ENCODE measurements at places on chromosomes 6 and 20.
A peak's percentile ranks its signal among the peaks of the same experiment; 100 is the strongest.

DNA sequence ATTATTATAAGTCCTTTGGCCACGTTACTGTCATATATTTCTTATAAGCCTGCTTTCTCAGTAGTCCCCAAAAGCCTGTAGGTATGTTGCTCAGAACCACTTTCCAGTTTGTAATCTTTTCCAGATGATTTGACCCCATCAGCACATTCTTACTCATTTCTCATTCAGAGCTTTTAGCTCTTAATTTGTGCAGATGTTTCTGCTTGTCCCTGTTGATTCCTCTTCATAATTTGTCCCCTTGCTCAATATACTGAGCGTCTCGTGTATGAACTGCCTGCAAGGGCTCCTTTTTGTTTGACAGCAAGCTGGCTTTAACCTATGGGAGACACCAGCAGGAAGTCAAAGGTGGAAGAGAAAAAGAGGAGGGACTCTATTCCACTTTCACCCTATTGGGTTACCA is 733.8 kb upstream of the GJE1 start:
- no peak for DNase-seq

GRCh38 chr6:125489579-125490285 is 188.0 kb upstream of the HDDC2 start:
- DNase-seq: no peak

GRCh38 chr6:106658469-106658868 is 29.1 kb downstream of the QRSL1 start:
- DNase-seq: no peak

DNA sequence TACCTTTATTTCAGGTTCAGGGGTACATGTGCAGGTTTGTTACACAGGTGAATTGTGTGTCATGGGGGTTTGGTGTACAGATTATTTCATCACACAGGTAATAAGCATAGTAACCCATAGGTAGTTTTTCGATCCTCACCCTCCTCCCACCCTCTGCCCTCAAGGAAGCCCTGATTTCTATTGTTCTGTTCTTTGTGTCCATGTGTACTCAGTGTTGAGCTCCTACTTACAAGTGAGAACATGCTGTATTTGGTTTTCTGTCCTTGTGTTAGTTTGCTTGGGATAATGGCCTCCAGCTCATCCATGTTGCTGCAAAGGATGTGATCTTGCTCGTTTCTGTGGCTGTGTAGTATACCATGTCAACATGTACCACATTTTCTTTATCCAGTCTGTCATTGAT is 66.0 kb downstream of the STK4 start:
- no peak for DNase-seq

- DNase-seq: no peak
Observed at GRCh38 chr6:72788188-72788587, 166.3 kb downstream of the KCNQ5 start.

GRCh38 chr20:44979090-44979621 is 12.8 kb downstream of the STK4 start:
- peak; percentile 60 for DNase-seq

- DNase-seq: no peak
Observed at GRCh38 chr6:52186480-52186879, 305 bp downstream of the IL17A start.

- no peak for DNase-seq
Observed at GRCh38 chr20:9214685-9215084, 145.8 kb downstream of the PLCB4 start.

DNA sequence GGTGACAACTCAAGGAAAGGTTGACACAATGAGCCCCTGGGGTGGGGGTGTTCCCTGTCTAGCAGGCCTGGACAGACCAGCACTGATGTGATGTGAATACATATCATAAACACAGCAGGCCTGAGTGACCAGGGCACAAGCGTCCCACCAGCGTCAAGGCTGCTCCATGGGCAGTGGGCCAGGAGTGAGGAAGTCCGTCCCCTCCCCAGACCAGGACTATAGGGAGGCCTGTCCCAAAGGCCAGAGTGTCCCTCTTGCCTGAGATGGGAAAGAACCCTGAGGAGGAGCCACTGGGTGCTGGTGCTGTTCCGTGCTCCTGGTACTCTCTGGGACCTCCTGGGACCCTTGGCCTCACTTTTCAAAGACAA is 44.6 kb downstream of the RRBP1 start:
- no peak for DNase-seq

GRCh38 chr20:1801225-1801928 is 93.8 kb upstream of the SIRPA start:
- no peak for DNase-seq

DNA sequence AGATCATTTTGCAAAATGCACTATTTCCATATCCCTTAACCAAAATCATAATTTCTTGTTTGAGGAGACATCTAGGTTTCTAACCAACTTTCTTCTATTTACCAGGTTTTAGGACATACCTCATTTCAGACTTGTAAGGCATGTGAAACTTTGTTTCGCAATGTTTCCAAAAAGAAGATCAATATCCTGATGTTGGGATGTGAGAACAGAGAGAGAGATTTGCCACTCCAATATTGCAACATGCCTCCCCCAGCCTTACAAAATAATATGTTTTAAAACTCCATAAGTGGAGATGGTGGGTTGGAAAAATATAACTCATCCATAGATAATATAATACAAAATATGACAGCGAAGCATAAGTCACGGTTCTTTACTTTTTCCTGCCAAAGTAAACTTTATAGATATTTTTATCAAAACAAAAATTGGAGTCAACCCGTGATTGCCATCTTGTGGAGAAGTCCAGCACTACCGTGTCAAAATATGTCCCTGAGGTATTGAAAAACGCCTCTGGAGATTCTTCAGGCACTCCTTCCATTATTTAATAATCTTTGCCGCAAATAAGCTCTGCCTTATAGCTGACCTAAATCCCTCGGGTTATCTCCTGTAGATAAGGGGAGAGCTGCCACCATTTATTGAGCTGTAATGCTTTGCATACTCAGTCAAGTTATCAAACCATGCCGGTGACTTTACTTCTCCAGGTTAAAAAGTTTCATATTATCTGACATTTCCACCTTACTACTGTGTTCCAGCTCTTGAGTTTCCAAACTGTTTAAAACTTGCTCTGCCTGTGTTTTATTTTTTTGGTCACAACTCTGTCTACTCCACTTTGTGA is 534.2 kb downstream of the HACE1 start:
- DNase-seq: no peak

GRCh38 chr6:28349344-28349891 is 329 bp upstream of the ZKSCAN3 start:
- DNase-seq: no peak

GRCh38 chr20:48204499-48204898 is 419.2 kb upstream of the SULF2 start:
- no peak for DNase-seq

DNA sequence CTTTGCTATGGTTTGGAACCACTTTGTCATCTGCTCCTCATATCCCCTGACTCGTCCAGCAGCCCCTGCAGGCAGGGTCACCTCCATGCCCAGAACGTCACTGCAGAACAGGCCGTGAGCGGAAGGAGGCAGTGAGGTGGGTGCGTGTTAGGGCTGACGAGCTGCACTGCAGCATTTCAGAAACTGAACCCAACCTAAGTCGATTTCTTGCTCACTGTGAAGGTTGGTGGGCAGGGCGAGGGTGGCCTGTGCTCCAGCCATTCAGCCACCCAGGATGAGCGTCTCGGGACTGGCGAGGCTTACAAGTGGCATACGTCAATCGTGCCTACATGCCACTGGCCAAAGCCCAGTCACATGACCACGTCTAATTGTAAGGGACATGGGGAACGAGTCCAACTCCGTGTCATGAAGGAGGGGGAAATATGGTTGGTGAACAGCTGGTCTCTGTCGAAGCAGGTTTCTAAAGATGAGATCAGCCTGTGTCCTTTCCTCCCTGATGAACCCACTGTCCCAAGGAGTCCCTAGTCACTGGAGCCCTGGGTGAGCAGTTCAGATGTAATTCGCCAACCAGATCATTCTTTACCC is 289.1 kb downstream of the TAF4 start:
- DNase-seq: no peak

DNA sequence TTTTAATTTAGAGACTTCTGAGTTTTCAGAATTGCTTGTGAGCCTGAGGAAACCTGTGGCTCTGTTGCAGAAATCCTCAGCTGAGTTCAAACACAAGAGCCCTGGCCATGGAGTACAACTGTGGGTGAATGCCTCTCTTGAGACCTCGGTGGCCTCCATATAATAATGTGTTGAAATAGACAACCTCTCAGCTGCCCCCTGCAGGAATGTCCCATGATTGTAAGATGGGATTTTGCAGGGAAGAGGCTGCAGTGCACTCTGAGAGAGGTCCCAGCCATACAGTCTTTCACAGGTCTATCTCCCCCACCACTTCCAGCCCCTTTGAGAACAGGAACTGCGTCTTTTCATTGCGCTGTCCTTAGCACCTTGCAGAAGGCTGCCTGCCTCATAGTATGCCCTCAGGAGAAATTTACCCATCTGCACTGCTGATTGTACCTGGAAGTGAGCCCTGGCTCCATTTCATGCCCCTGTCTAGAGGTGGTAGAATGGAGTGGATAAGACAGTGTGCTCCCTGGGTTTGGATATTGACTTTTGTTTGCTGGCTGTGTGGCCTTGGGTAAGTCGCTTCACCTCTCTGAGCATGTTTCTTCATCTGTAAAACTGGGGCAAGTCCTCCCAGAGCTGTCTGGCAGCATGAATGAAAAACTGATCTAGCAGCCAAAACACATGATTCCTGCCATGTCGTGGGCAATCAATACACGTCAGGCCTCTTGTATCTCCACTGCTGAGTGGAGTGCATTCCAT is 16.8 kb upstream of the CDH22 start:
- no peak for DNase-seq

DNA sequence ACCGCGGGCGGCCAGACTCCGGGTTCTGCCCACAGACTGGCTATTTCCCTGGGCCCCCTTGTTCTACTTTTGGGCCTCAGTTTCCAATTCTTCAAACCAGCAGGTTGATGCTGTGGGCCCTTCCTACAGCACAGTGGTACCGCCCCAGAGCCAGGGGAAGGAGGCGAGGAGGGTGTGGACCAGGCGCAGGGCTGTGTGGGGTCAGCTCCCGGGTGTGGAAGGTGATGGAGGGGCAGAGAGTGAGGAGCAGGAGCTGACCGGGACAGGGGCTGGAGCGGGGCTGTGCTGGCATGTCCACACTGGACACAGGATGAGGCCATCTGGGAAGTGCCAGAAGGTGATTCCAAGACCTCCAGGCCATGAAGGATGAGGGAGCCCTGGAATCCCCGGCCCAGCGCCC is 35.2 kb upstream of the CHRNA4 start:
- DNase-seq: no peak

GRCh38 chr6:25769983-25770382 is 15.4 kb downstream of the SLC17A4 start:
- DNase-seq: no peak

DNA sequence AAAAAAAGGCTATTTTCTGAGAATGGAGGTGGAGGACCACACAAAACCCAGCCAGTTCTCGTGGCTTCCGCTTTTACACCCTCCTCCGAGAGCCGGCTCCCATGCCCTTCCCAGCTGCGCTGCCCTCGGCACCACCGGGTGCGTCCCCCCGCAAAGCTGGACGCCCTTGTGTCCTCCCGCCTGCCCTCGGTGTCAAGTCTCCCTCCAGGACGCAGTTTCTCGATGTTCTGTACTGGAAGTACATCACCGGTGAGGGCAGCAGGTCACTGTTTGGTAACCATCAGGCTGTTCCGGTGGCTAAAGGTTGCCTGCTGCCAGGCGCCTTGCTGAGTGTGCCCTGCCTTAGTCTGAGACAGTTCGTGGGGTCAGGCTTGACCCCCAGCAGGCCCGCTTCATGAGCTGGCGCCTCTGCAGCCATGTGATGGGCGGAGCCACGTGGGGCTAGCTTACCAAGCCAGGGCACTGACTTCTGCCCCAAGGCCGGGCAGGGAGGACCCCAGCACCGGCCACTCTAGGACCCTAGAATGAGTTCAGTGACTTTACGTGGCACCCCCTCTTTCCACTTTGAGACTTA is 34.6 kb downstream of the RREB1 start:
- no peak for DNase-seq

DNA sequence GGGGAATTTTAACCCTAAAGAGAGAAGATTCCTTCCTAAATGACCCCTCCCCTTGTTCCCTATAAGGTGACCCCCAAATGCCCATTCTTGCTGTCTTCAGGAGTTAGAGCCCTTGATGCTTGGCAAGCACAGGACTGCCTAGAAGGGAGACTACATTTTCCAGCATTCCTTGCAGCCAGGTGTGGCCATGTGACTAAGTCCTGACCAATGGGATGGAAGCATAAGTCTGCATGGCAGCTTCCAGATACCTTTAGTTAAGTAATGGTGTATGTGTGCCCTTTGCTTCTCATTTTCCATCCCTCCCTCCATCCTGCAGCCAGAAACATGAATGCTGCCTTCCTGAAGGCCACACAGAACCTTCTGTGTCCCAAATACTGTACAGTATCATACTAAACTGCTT is 5.5 kb downstream of the BFSP1 start:
- no peak for DNase-seq

GRCh38 chr6:136337121-136337520 is 47.5 kb upstream of the BCLAF1 start:
- DNase-seq: no peak

DNA sequence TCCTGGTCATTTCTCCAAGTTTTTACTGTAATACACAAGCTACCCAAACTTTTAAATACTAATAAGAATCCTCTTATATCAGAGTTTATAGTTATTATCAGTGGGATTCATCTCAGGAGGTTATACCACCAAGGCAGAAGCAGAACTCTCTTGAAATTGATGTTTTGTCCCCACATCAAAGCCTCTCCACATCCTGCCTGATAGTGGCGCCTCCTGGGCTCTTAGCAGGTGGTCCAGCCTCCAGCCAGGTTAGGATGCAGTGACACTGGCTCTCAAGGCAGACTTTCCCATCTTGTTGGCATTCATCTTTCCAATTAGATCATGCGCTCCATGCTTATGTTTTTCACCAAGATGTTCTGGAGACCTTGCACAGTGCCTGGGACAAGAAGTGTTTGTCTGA is 81.8 kb upstream of the INSM1 start:
- DNase-seq: no peak

DNA sequence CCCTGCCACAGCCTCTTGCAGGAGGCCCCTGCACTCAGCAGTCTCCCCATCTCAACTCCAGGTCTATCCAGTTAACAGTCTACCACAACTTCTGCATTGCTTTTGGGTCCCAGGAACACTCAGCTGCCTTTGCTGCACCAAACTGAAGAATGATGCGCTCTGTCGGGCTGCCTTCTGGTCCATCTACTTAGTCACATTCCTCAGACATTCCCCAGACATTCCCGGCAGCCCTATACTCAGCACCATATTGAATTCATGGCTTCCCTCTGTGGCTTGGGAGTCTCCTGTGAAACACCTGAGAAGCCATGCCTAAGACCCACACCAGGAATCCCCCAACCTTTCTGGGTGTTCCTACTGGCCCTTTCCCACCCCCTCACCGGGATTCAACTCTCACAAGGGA is 99.6 kb upstream of the COL21A1 start:
- DNase-seq: no peak

DNA sequence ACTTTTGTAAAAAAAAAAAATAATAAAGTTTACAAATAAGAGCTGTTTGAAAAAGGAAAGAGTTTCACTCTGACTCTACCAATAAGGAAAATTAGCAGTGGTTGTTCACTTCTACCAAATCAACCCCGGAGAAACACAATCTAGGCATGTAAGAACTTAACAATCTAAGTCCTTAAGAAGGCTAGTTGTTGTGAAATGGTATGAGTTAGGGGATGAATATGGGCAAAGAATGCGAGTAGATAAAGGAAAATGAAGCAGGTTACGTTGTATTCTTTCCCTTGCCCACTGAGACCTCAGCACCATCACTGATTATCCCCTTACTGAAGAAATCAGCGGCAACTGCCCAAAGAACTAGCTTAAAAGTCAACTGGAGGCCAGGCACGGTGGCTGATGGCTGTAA is 15.4 kb downstream of the MOCS1 start:
- no peak for DNase-seq

GRCh38 chr6:7674291-7674690 is 51.6 kb upstream of the BMP6 start:
- DNase-seq: no peak
